Uterus (tissue), 4 donors: ENCODE measurements at places on chromosomes 5 and 9.

DNA sequence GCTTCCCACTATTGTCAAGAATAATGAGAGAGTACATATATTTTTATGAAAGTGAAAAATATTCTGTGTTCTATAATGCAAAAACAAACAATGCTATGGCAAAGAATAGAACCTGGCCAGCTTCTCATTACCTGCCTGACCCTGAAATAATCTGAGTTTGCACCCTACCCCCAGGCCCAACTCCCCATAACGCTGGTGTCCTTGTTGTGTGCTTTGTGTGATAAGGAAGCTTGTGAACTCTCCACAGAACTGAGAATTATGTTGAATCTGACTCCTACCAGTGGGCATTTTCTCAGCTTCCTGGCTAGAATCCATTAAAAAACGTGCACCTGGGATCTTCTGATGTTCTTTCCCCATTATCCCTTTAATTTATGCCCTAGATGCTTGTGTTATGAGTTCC is 178.0 kb upstream of the GNA14 start:
- DNase-seq = no peak

DNA sequence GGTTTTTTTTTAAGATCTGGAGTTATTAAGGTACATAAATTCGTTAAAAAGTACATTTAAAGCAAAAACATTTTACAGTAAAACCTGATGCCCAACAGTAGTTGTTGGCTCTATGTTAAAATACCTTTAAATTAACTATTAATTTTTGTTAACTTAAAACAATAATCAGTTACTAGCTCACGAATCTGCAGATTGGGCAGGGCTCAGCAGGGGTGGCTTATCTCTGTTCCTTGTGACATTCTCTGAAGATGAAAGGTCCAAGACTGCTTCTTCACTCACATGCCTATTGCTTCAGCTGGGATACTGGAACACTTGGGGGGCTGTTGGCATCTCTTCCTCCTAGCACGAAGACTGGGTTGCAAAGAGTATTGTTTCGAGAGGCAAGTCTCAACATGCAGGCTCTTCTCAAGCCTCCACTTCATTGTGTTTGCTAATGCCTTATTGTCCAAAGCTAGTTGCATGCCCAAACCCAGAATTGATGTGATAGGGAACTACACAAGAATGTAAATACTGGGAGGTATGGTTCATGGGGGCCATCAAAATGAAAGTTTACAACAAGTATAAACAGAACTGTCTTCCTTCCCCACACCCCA is 46.6 kb downstream of the MAP3K1 start:
- DNase-seq = no peak

GRCh38 chr5:91059409-91059808 is 323.7 kb downstream of the ARRDC3 start:
- DNase-seq = no peak

GRCh38 chr5:175698401-175699115 is 40.7 kb downstream of the HRH2 start:
- DNase-seq = no peak
